ENCODE measurements at places on chromosomes 12 and 14.

- no peak for DNase-seq
Measured at GRCh38 chr14:28596391-28596790, 170.2 kb upstream of the FOXG1 start.

GRCh38 chr12:2035431-2036055 lies 17.2 kb upstream of the CACNA1C start:
- DNase-seq = no peak

DNA sequence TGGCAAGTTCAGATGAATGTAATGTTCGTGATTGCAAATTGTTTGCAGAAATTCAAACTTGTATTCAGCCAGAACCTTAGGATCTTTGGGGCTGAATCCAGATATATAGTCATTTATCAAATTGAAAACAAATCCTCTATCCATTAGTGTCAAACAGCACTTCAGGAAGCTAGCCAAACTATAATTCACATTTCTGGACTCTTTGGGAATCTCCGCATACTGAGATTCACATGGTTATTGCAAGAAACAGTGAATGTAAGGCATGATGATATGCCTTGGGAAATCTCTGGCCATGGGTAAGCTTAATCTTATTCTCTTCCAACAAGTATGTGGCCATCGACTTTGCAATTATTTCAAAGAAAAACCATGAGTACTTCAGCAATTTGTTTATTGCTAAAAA lies 98.5 kb downstream of the KLHL28 start:
- DNase-seq = no peak

GRCh38 chr14:42545636-42546035 lies 939.0 kb downstream of the LRFN5 start:
- DNase-seq = no peak

All from NCI-H748 treated with DMSO at 0.1 percent for 48 hours (cell line).